ENCODE measurements at places on chromosomes 2 and 18.
A peak's percentile ranks its signal among the peaks of the same experiment; 100 is the strongest.

DNA sequence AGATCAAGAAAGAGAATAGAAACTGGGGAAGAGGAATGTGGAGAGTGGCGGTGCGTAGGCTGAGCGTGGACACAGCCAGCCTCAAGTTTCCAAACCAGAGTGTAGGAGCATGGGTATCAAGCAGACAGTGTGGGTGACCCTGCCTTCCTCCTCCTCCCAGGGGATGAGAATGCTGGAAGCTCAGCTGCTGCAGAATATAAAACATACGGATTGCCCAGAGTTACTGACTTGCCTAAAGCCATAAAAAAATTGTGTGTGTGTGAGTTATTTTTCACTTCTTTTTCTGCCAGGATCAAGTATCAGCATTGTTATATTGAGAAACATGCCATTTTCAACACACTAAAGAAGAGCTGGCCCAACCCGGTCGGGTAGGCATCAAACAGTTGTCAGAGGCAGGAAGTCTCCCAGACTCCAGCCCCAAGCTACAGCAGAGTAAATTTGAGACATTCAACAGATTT, 333.3 kb upstream of the ACVR2A start:
- peak; percentile 69 for DNase-seq

DNA sequence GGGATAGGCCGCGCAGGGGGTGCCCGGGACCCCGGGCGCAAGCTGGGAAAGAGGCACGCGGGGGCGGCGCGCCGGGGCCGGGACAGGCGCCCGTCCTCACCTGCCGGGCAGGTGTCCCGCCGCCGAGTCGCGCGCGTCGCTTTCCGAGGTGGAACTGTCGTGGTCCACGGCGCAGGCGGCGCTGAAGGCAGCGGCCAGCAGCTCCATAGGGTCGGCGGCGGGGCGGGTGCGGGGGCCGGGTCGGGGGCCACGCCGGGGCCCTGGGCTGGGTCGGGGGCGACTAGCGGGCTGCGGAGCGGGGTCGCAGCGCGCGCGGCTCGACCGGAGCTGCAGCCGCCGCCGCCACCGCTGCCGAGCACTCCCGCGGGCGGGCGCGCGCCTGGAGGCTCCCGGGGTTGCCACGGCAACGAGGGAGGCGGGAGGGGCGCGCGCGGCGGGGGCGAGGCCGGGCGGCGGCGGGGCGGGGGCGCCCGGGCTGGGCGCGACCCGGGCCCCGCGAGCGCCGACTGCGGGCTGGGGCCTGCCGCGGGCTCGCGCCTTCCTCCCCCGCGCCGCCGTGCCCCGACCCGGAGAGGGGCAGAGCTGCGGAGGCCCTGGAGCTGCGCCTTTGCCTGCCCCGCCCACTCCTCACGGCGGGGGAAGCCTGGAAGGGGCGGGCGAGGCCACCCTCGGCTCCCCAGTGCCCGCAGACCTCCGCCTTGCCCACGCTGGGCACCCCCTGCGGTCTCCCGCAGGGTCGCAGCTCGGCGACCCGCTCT, 57.9 kb downstream of the SNORC start:
- no peak for DNase-seq

GRCh38 chr18:26503382-26503781, 45.0 kb downstream of the KCTD1 start:
- DNase-seq, result no peak

DNA sequence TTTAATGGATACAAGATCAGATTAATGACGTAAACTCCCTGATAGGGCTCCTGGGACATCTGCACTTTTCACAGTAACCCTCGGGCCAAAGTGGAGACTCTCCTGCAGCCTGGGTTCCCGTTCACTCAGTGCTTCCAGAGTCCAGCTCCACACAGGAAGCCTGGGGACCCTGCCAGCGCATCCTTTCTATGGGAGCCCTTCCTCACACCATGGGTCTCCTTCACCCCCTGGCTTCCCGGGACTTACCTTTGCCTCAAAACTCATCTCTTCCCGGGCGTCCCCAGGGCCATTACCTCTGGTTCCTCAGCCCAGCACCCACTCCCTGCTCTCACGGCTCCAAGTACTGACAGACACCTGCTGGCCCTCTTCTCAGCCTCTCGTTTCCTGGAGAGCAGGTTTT, 40.7 kb upstream of the KLF11 start:
- no peak for DNase-seq

DNA sequence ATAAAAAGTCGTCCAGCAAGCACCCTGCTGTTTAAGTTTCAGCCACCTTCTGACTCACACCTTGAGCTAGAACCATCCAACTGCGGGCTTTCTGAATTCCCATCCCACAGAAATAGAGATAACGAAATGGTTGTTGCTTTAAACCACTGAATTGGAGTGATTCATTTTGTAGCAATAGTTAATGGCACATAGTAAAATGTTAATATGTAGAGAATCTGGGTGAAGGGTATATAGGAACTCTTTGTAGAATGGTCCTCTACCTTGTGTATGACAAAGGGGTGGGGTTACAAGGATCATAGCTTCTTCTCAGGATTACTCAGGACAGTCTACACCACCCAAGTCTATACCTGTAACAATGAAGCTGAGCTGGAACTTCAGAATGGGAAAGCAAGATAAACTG, 2.4 kb upstream of the MAPRE3 start:
- DNase-seq, result no peak
